ENCODE measurements at places on chromosomes 12 and 14. TPM values are rescaled to one million over a fixed set of nuclear protein-coding genes. Genes with fewer than 3 reads are reported as not detected.

SLC15A4 gene
- total RNA-seq, result 25.2 TPM

ALG10B gene
- total RNA-seq, result 13.4 TPM

BCL2L14 gene
- 13.3 TPM for total RNA-seq

EML1 gene
- total RNA-seq, result not detected

KRT84 gene
- not detected for total RNA-seq

LPAR5 gene
- total RNA-seq, result 7.5 TPM

NYNRIN gene
- 0.26 TPM for total RNA-seq

ENDOU gene
- total RNA-seq, result not detected

PYGL gene
- total RNA-seq, result not detected

SYNJ2BP gene
- total RNA-seq, result 12.3 TPM

RD3L gene
- not detected for total RNA-seq

CLEC14A gene
- total RNA-seq, result not detected

DNAJC22 gene
- total RNA-seq, result not detected

KRT86 gene
- 0.18 TPM for total RNA-seq

GLIPR1L1 gene
- total RNA-seq, result not detected

RIPK3 gene
- 35.0 TPM for total RNA-seq

TSHR gene
- total RNA-seq, result 3.5 TPM

PLCZ1 gene
- not detected for total RNA-seq

AKAP6 gene
- 0.60 TPM for total RNA-seq

TAS2R7 gene
- not detected for total RNA-seq

RDH16 gene
- total RNA-seq, result 0.22 TPM

INF2 gene
- 208 TPM for total RNA-seq

NGDN gene
- 42.3 TPM for total RNA-seq

P2RX2 gene
- total RNA-seq, result not detected

RBP5 gene
- 0.48 TPM for total RNA-seq

IAPP gene
- not detected for total RNA-seq

CCDC197 gene
- total RNA-seq, result not detected

AICDA gene
- 0.43 TPM for total RNA-seq

BICD1 gene
- 18.0 TPM for total RNA-seq

CLEC9A gene
- total RNA-seq, result not detected

LTB4R2 gene
- total RNA-seq, result 21.0 TPM

BDKRB2 gene
- not detected for total RNA-seq

SEC23A gene
- 48.0 TPM for total RNA-seq

PLEKHD1 gene
- 0.15 TPM for total RNA-seq

CFAP73 gene
- total RNA-seq, result 0.94 TPM

CLEC4D gene
- total RNA-seq, result 0.23 TPM

SP7 gene
- total RNA-seq, result not detected

TEX22 gene
- total RNA-seq, result 5.8 TPM

AHNAK2 gene
- not detected for total RNA-seq

NANOG gene
- total RNA-seq, result not detected

ANKS1B gene
- 0.41 TPM for total RNA-seq

SERPINA3 gene
- total RNA-seq, result not detected

C3AR1 gene
- 2.3 TPM for total RNA-seq

ANKRD33 gene
- total RNA-seq, result not detected

SMCO3 gene
- total RNA-seq, result not detected

TSPAN9 gene
- total RNA-seq, result 0.15 TPM

NDUFA9 gene
- 82.6 TPM for total RNA-seq
